ENCODE measurements at places on chromosomes 5 and 9.

GRCh38 chr5:87432460-87432859 lies 19.7 kb upstream of the CCNH start:
- DNase-seq = no peak

DNA sequence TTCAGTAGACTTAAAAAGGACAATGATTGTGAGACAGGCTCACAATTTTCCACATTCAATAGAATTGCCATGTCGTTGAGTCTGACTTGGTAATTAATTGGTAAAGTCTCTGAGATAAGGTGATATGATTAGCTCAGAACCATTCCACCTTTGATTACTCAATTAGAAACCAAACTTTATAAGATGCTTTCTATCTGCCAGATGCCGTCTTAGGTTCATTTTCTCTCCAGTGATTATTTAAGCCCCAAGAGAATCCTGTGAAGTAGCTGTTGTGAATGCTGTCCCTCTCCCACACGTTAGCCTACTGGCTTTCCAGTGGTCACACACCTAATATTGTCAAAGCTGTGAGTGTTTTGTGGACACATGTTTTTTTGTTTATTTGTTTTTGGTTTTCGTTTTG lies 528.9 kb upstream of the ZNF462 start:
- no peak for DNase-seq

- no peak for DNase-seq
Measured at GRCh38 chr5:180975338-180975737, 13.3 kb upstream of the BTNL3 start.

DNA sequence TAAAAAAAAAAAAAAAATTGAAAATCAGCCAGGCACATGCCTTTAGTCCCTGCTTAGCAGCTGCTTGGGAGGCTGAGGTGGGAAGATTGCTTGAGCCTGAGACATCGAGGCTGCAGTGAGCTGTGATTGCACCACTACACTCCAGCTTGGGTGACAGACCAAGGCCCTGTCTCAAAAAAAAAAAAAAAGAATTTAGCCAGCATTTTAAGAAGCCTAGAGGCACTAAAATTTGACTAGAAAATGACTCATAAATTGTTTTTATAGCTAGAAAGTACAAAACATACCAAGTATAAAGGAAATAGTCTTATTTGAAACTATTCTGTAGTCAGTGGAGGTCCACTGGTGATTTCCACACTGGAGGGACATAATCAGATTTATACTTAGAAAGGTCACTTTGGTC lies 17.5 kb downstream of the LRRC70 start:
- no peak for DNase-seq

- DNase-seq = no peak
Measured at GRCh38 chr9:94034511-94034910, 49.8 kb upstream of the PTPDC1 start.

DNA sequence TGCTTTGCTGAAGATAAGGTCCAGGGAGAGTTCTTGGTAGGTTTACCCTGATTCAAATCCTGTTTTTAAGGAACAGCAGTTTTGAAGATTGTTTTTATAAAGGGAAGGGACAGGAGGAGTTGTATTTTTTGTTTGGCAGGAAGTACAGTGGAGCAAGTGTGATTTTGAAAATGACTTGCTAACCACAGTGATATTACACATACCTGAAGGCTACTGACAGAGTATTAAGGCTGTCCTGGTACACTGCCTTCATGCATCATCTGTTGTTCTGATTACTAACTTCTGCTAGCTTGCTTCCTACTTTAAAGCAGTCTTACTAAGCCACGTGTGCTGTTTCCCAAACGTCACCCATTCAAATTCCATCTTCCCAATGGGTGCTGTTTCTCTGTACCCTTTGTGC lies 559.5 kb upstream of the SGCD start:
- no peak for DNase-seq

DNA sequence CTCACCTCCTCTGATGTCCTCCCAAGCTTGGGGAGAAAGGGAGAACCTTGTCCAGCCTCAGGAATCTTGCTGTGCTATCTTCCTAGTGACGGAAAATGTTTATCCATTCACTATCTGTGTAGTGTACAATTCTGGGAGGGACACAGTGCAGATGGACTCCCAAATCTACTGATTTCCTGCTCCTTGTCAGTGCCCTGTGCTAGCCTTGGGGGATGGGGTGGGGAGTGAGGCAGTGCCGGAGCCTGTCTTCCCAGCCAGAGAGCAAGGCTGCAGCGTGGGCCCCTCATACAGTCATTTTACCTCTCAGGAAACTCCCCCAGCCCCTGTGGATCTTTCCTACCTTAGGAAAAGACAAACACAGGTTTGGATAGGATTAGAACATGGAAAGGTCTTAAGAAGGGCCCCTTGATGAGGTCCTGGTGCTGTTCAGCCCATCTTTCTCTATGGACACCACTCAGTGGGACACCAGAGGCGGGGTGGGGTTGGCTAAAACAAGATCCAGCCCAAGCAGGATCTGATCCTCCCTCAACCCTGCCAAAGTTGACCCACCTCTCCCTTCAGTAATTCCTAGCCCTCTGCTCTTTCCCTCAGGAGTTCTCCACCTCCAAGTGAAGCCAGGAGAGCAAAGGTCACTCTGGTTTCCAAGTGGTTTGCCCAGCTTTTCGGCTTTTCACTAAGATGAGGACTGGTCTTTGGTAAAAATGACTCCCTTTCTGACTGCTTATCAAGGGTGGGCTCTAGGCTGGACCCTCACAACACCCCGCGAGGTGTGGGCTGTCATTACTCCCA lies 3.4 kb downstream of the DOLK start:
- DNase-seq = no peak

GRCh38 chr5:52692606-52693005 lies 95.1 kb upstream of the ITGA1 start:
- no peak for DNase-seq

DNA sequence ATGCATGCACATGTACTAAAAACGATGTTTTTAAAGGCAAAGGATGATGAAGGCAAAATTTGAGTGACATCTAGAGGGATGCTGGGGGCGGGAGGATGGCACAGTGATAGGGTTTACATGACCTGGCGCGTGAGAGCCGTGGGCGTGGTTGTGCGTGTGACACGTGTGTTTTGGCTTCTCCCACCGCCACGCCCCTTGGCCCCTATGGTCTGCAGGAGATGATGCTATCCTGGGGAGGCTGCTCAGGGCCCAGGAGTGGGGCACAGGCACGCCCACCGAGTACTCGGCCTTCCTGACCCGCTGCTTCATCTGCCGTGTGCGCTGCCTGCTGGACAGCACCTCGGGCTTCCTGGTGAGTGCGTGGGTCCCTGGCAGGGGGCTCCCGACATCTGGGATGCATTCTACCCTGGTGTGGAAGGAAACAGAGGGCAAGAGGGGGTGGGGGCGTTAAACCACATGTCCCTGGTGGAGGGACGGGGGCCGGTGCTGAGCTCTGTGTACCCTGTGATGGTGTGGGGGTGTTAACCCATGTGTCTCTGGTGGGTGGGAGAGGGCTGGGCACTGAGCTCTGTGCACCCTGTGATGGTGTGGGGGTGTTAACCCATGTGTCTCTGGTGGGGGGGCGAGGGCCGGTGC lies 19.2 kb upstream of the EXOC3 start:
- no peak for DNase-seq

- DNase-seq = no peak
Measured at GRCh38 chr5:120072068-120072761, 391.9 kb upstream of the PRR16 start.

GRCh38 chr5:52673495-52673894 lies 114.2 kb upstream of the ITGA1 start:
- DNase-seq = no peak

DNA sequence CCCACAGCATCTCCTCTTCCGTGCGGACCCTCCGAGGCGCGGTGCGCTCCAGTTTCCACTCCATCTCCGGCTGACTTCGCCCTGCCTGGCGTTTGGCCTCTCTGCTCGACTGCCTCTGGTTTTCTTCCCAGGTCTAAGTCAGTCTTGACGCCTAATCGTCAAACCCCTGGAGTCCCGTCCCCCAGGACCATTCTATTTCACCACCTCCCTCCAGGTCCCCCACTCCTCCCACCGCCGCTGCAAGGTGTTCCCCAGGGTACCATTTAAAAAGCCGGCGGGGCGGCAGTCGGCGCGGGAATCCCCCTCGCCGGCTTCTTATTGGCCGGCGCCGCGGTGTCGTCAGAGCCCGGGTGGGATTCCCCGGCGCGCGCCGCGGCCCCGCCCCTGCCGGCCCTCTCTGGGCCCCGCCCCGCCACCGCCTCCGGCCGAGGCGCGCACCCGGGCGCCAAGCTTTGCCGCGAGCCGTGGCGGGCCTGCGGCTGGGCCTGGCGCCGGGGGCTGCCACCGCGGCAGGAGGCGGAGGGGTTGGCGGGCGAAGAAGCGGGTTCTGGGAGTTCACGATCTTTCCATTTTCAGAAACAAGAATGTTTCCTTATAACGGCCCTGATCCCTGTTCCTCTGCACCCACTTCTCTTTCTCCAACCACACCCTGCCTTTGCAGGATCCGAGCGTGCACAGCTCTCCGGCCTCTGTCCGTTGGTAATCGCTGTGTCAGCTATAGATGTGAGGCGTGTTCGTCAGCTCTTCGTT lies at the start of gene CDC20B:
TSS of gene CDC20B (minus strand) at position 241 of the 750 bp plus-strand sequence. CDS start at position 64, 177 bp downstream.
- DNase-seq = peak; percentile 67

DNA sequence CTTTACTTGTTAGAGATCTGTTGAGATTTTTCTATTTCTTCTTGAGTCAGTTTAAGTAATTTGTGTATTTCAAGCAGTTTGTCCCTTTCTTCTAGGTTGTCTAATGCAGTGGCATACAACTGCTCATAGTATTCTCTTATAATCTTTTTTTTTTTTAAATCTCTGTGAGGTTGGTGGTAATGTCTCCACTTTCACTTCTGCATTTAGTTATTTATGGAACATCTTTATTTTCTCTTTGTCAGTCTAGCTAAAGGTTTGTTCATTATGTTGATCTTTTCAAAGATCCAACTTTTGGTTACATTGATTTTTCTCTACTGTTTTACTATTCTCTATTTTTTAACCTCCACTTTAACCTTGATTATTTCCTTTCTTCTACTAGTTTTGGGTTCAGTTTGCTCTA lies 13.8 kb downstream of the FOXE1 start:
- DNase-seq = no peak

DNA sequence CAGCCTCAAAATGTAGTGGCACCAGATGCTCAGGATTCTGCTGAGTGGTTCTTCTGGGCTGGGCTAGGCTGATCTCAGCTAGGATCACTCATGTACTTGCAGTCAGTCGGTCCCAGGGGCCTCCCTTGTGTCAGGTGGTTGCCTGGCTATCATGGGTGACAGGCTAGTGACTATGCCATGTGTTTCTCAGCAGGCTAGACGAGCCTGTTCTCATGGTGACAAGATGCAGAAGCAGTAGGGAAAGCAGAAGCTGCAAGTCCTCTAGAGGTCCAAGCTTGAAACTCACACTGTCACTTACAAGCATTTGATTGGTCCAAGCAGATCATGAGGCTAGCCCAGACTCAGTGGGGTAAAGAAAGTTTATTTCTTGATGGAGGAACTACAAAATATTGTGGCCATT lies 15.2 kb upstream of the KCNMB1 start:
- DNase-seq = no peak

- DNase-seq = no peak
Measured at GRCh38 chr5:66415208-66415607, 181.0 kb upstream of the MAST4 start.

DNA sequence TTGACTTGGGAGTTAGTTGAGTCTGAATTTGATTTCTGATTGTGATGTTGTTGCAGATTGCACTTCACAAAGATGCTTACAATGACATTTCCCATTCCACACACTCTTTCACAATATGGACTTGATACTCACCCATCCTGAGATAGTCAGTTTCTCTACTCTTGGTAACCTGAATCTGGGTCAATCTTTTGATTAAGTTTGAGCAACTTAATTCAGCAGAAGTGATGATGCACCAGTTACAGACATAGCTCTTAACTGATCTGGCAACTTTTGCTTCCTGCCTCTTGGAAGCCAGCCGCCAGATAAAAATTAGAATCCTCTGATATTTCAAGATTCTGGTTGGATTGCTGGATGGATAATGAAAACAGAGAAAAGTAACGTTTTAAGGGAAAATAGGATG lies 79.7 kb upstream of the OSMR start:
- no peak for DNase-seq

DNA sequence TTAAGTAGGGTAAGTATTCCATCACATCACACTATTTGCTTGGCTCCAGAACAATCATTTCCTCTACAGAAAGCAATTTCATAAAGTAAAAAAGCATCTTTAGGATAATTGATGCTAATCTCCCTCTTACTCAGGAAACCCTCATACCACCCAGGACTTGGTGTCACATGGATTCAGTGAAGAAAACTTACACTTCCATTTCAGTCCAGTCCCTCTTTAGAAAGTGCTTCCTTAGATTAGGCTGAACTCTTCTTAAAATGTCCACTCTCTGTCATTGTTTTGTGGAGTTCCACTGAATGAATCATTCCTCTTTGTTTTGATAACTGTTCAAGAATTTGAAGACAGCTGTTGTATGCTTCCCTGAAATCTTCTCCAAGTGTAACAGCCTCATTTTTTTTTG lies 144.0 kb upstream of the ZNF462 start:
- DNase-seq = no peak

Data from stimulated activated CD4-positive, alpha-beta T cell treated with anti-CD3 and anti-CD28 coated beads, Interleukin-4, amount 100 ng/mL, for 48 hours (primary cell).